Right renal pelvis (tissue), 4 donors: ENCODE measurements at places on chromosomes 12 and 14.

- no peak for DNase-seq
Measured at GRCh38 chr12:105587237-105587636, 256.7 kb downstream of the C12orf75 start.

DNA sequence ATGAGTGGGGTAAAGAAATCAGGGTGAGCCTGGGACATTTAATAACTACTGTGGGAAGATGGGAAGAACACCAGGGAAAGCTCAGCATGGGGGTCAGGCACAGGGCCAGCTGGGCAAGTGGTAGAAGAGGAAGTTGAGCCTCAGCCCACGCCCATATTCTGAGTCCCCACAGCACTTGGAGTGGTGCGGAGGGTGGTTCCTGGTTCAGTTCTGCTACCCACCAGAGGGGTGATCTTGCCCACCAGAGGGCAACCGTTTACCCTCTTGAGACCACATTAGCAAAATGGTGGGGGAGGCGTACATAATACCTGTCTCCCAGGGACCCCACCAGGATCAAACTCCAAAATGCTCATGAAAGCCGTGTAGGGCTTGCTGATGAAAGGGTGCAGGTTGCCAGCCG, 16.8 kb upstream of the ANKRD33 start:
- DNase-seq, result no peak

DNA sequence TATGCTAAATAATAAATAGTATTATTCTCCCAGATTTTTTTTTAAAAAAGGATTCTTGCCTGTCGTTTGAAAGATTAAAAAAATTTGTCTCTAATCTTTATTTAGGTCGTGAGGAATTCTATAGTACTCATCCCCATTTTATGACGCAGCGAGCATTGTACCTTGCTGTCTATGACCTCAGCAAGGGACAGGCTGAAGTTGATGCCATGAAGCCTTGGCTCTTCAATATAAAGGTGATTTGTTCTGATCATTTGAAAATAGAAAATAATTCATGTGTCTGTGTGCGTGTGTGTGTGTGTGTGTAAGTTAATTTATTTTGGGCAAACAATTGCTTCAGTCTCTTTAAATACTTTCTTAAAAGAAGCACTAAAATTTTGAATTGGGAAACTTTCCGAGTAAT, 84.2 kb downstream of the LRRK2 start:
- DNase-seq, result no peak

DNA sequence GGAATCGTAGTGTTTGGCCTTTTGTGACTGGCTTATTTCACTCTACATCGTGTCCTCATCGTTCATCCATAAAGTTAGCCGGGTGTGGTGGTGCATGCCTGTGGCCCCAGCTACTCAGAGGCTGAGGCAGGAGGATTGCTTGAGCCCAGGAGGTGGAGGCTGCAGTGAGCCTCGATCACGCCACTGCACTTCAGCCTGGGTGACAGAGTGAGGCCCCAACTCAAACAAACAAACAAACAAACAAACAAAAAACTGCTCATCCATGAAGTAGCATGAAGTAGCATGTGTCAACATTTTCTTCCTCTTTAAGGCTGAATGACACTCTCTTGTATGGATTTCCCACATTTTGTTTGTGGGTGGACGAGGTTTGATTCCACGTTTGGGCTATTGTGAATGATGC, 44.0 kb upstream of the MEG3 start:
- DNase-seq, result no peak

DNA sequence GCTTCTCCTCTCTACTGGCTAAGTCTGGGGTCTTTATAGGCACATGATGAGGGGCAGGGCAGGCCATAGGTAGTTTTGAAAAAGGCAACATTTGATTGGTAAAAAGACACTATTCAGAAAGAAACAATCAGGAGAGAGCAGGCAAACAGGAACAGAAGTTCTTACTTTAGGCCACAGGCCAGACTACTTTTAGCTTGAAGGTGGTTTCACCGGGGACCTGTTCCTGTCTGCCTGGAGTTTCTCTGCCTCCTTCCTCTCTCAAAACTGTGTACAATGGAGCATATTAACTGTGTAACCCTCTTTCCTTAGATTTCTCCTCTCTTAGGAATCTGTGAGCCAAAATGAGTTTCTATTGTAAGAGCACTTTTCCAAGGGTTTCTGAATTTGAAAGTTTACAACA, 167.9 kb upstream of the AVPR1A start:
- DNase-seq, result no peak
